ENCODE measurements at places on chromosomes 11 and 22.

DNA sequence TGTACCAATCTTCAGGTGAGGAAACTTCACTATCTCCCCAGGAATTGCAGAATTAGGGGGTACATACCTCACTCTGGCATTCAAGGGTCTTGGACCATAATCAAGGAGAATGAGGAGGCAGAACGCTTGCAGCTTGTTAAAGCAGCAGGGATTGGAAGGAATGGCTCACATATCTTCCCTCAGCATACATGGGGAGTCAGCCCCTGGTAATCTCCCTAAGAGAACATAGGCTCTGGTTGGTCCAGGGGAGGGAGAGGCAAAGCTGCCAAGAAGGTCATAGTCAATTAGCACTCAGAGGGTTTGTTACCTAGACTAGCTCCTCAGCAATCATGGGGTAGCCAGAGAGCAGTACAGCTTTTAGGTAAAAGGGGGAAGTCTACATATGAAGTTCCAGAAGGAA is 256.8 kb downstream of the INSC start:
- no peak for DNase-seq

DNA sequence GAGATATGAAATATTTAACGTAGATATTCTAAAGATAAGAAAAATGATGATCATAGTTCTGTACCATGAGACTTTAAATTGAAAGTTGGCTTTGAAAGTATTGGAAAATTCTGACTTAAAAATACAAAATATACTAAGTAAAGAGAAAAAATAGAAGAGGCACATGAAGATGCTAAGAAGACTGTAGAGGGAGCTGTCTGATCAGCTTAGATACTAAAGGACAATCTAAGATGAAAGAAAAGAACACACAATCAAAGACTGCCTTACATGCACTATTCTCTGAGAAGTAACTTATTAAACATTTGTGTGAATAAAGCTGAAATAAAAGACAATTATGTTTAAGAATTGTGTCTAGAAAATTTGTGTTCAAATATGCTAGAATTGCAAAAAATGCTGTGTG is 55.1 kb downstream of the RBMXL2 start:
- DNase-seq, result no peak

- no peak for DNase-seq
Measured at GRCh38 chr11:27555264-27555663, 48.7 kb upstream of the LIN7C start.

DNA sequence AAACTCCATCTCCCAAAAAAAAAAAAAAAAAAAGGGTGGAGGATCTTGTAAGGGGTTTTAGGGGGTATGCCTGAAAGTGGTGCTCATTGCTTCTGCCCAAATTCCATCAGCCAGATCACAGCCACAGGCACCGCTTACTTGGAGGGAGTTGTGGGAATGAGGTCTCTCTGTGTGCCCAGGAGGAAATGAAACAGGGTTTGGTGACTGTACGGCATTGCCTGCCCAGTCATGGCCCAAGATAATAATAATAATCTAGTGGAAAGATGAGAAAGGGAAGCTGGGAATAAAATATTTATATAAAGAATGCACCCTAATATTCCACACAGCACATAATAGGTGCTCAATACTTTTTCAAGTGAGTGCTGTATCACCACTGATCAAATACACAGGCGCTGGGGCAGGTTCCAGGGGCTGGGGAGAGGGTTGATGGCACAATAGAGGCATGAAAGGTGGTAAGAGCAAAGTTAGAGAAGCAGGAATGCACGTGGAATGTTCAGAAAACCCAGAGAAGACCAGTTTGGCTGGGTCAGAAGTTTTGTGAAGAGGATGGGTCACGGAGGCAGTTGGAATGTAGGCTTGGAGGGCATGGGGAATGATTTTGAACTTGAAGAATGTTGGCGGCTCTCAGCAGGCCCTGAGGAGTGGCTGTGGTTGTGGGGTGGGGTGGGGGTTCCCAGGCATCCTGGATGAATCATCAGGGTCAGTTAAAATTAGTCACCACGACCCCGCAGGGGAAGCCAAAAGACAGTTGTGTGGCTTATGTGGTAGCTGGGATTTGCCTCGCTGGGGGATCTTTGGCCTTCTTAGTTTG is 12.5 kb upstream of the MB start:
- no peak for DNase-seq

DNA sequence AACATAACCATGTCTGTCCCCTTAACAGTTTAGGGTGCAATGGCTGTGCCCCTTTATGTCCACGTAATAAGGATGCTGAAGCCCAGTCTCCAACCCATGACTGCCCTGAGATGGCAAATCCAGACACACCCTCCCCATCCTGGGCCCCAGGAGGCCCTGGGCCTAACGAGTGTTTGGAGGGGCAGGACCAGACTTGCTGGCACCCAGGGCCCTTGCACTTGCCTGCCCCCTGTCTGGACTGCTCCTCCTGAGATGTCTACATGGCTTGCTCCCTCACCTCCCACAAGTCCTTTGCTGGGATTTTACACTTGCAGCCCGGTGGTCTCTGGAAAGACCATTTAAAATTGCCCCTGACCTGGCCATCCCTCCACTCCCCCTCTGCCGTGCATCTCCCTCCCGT is 132.2 kb upstream of the NECTIN1 start:
- no peak for DNase-seq

DNA sequence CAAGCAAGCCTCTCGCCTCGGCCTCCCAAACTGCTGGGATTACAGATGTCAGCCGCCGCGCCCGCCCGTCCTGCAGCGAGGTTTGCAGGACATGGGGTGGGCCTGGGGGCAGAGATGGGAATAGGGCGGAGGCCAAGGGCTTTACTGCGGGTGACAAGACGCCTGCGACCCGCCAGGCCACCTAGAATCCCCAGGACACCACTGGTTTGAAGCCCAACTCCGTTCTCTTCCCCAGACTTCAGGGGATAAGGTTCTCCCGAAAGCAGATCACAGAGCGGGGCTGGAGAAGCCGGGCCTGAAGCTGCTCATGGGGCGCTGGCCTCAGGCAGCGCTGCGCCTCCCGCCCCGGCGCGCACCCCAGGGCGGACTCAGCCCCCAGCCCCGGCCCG is 354 bp downstream of the POLR2L start:
- no peak for DNase-seq

- DNase-seq, result no peak
Measured at GRCh38 chr11:118442908-118443589, 6.8 kb downstream of the KMT2A start.

- DNase-seq, result peak; percentile 92
Measured at GRCh38 chr11:74004759-74005615, 3.9 kb downstream of the UCP3 start.

DNA sequence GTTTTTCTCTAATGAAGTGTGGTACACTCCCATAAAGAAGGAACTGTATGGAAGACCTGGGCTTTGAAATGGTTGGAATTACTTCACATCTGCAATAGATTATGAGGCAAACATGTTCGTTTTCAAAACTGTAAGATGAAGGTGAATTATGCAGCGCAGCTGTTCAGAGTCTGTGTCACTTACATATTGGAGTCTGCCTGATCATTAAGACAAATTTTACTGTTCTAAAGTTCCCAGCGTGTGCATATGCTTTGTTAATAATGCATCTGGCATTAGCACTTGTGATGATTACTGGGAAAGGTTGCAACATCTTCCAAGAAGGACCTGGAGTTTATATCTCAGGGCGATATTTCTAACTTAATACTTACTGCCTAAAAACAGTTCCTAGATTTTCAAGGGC is 255.2 kb upstream of the ZC3H12C start:
- DNase-seq, result no peak

GRCh38 chr11:72584293-72584938 is 89.8 kb downstream of the PDE2A start:
- DNase-seq, result peak; percentile 58

All from T-cell (primary cell).